ENCODE measurements at places on chromosomes 12 and 14. TPM values are rescaled to one million over a fixed set of nuclear protein-coding genes. Genes with fewer than 3 reads are reported as not detected.
A peak's percentile ranks its signal among the peaks of the same experiment; 100 is the strongest.

DNA sequence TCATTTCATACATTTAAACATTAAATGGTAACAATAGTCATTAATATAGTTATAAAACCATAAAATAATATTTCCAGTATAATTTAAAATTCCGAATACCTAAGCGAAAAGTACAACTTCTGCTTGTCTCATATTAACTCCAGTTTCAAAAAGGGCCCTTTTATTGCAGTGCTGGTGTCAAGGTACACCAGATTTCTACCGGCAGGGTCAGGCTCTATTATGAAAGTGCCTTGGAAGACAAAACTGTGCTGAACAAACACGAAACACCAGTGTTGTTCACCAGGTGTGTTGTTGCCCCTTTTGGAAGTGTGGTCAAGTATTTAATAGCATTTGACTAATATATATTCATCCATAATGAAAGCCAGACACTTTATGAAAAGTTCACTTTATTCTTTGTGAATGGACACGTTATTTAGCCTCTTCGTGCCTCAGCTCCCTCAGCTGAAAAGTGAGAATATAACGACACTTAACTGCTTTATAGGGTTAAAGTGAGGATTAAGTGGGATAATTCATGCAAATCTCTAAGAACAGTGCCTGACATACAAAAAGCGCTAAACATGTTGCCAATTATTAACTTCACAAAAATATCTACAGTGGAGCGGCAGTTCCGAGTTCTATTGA, 20.3 kb upstream of the GNS start:
- peaks cover 37% of the 10 kb centered on the region for H3K4me1 ChIP-seq
- H3K4me3 ChIP-seq = no peak overlapping the region
- H3K27me3 ChIP-seq = peaks cover 39% of the 10 kb centered on the region
- no peaks in the 10 kb centered on the region for H3K36me3 ChIP-seq
- no peak for DNase-seq

- no peaks in the 10 kb centered on the region for H3K27me3 ChIP-seq
- no peak for DNase-seq
- H3K4me3 ChIP-seq = no peak overlapping the region
- H3K4me1 ChIP-seq = peaks cover 23% of the 10 kb centered on the region
- no peaks in the 10 kb centered on the region for H3K36me3 ChIP-seq
Observed at GRCh38 chr14:89370381-89370780, 46.7 kb downstream of the FOXN3 start.

DNA sequence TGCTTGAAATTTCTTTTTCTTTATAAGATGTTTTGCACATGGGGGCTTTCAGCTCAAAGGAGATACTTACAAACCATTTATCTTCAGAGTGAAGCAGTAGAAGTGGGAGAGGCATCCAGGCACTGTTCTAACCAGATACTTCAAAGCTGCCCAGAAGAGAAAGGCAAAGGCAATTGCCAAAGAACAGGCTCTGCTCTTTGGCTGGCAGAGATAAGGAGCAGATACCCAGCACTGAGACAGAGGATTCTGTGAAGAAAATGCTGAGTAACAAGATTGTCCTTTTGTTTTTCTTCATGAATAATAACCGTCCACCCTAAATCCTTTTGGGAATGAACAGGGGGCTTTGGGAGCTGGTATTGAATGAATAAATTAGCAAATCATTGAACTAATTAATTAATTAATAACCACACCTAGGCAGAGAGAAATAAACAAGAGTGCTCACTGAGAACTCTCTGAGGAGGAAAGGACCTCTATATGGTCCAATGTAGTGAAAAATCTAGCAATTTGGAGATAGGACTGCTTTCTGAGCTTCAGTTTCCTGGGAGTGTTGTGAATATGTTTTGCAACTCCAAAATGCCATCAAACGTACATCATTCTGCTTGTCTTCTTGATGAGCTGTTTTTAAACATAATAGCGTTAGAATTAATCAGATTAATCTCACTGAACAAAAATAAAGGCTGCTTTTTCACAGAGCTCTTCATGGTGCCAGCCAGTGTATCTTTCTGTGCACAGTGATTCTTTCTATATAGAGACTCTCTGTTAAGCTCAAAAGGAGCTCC, 192.8 kb upstream of the AMIGO2 start:
- H3K27me3 ChIP-seq = no peaks in the 10 kb centered on the region
- no peaks in the 10 kb centered on the region for H3K36me3 ChIP-seq
- H3K27ac ChIP-seq = no peak overlapping the region

DNA sequence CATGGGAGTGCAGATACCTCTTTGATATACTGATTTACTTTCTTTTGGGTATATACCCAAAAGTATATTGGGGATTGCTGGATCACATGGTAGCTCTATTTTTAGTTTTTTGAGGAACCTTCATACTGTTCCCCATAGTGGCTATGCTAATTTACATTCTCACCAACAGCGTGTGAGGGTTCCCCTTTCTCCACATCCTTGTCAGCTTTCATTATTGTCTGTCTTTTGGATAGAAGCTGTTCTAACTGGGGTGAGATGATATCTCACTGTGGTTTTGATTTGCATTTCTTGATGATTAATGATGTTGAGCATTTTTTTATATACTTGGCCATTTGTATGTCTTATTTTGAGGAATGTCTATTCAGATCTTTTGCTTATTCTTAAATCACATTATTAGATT, 44.1 kb upstream of the JDP2 start:
- H3K27me3 ChIP-seq = no peaks in the 10 kb centered on the region
- H3K4me1 ChIP-seq = no peaks in the 10 kb centered on the region
- no peak overlapping the region for H3K4me3 ChIP-seq
- no peak for DNase-seq

- H3K4me1 ChIP-seq = no peaks in the 10 kb centered on the region
- H3K27me3 ChIP-seq = no peaks in the 10 kb centered on the region
- H3K4me3 ChIP-seq = no peak overlapping the region
- DNase-seq = peak; percentile 9
- no peaks in the 10 kb centered on the region for H3K36me3 ChIP-seq
- no peak overlapping the region for H3K27ac ChIP-seq
Observed at GRCh38 chr14:98704441-98704840, 567.6 kb downstream of the BCL11B start.

The SELPLG gene
- 9.4 TPM for total RNA-seq

DNA sequence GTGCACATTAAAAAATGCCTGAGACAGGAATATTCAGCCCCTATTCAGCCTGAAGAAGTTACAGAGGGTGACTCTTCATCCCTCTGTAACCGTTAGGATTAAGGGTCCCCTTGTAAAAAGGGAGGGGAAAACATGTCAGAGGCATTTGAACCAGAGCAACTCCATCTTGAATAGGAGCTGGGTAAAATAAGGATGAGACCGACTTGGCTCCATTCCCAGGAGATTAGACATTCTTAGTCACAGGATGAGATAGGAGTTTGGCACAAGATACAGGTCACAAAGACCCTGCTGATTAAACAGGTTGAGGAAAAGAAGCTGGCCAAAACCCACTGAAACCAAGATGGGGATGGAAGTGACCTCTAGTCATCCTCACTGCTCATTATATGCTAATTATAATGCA, 19.9 kb upstream of the MDM1 start:
- no peak overlapping the region for H3K27ac ChIP-seq
- no peaks in the 10 kb centered on the region for H3K36me3 ChIP-seq
- no peak for DNase-seq
- H3K4me1 ChIP-seq = no peaks in the 10 kb centered on the region
- H3K27me3 ChIP-seq = no peaks in the 10 kb centered on the region
- H3K4me3 ChIP-seq = no peak overlapping the region

GRCh38 chr14:102293781-102294180, 11.2 kb downstream of the MOK start:
- no peak overlapping the region for H3K4me3 ChIP-seq
- H3K36me3 ChIP-seq = no peaks in the 10 kb centered on the region

DNA sequence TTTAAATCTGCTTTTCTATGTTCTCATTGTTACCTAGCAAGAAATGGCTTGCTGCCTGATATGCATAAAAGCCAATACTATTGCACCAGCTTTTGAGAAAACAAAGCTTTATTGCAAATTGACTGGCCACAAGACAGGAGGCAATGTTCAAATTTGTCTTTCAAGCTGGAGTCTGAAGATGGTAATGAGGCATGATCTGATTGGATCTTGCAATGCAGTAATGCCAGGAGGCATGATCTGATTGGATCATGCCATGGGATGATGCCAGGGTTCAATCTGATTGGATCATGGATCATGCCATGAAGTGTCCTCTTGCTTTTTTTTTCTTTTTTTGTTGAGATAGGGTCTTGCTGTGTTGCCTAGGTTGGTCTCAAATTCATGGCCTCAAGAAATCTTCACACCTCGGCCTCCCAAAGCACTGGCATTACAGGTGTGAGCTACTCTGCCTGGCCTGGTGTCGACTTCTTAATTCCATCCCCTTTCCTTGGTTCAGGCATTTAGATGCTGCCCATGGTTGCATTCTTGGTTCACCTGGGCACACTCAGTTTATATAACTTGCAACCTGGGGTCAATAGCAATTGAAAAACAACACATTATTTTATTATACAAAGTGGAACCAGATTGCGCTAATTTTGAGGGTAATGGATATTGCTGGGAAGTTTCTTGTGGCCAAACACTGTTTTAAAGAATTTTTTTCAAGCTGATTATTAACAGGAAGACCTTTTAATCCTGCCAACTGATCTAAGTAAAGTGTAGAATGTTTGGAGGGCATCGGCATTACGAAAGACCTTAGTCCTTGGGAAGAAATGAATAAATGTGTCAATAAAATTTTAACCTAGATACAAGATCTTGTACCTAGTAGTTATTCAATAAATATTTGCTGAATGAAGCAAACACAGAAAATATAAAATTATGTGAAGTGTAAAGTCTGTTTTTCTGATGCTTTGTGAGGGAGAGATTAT, 38.8 kb downstream of the HSD17B6 start:
- no peak overlapping the region for H3K27ac ChIP-seq
- H3K36me3 ChIP-seq = no peaks in the 10 kb centered on the region
- DNase-seq = no peak

DNA sequence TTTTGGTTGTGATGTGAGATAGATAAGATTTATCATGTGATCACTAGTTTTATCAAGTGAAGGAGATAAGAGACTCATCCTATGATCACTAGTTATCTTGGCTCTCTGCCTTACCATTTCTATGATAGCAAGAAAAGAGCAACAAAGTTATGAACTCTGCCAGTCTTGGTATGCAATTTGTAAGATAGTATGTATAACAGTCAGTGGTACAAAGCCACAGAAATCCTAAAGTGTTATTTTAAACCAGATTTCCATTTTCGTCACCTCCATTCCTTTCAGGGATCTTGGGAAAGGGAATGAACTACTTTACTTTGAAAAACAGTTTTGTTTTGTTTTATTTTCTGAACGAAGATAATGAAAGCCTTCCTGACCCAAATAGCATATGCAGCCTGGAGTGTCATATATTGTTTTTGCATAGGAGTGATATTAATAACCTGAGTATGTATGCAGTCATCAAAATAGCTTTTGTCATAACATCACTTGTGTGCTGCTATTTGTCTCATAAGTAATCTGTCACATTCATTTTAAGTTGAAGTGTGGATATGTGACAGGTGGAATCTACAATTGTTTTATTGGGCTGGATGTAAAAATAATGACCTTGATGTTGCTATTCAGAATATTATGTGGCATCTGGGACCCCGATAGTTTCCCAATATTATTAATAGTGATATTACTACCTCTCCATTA, 35.0 kb downstream of the FLRT2 start:
- H3K4me1 ChIP-seq = no peaks in the 10 kb centered on the region
- no peak overlapping the region for H3K4me3 ChIP-seq
- no peaks in the 10 kb centered on the region for H3K27me3 ChIP-seq
- H3K36me3 ChIP-seq = no peaks in the 10 kb centered on the region
- no peak overlapping the region for H3K27ac ChIP-seq

The TAS2R42 gene
- total RNA-seq = not detected

The OTOGL gene
- 0.41 TPM for total RNA-seq

The ADGRD1 gene
- 8.3 TPM for total RNA-seq

- no peak for DNase-seq
- H3K27me3 ChIP-seq = peaks cover 7% of the 10 kb centered on the region
- no peaks in the 10 kb centered on the region for H3K36me3 ChIP-seq
- H3K27ac ChIP-seq = no peak overlapping the region
- H3K4me3 ChIP-seq = no peak overlapping the region
- no peaks in the 10 kb centered on the region for H3K4me1 ChIP-seq
Observed at GRCh38 chr14:30445852-30446251, 113.1 kb upstream of the G2E3 start.

DNA sequence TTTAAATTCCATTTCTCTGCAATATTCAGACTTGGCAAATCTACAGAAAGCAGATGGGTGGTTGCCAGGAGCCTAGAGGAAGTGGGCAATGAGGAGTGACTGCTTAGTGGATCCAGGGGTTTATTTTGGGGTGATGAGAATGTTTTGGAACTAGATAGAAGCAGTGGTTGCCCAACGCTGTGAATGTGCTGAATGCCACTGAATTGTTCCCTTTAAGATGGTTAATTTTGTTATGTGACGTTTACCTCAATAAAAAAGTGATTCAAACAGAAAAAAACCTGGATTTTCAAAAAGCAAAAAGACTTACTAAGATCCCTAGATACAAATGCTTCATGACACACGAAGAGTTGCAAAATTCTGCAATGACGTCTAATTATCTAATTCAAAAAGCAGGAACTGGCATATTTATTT, 34.2 kb downstream of the DAO start:
- H3K36me3 ChIP-seq = no peaks in the 10 kb centered on the region
- H3K27ac ChIP-seq = no peak overlapping the region
- H3K4me3 ChIP-seq = no peak overlapping the region
- no peak for DNase-seq

The KCNC2 gene
- not detected for total RNA-seq

DNA sequence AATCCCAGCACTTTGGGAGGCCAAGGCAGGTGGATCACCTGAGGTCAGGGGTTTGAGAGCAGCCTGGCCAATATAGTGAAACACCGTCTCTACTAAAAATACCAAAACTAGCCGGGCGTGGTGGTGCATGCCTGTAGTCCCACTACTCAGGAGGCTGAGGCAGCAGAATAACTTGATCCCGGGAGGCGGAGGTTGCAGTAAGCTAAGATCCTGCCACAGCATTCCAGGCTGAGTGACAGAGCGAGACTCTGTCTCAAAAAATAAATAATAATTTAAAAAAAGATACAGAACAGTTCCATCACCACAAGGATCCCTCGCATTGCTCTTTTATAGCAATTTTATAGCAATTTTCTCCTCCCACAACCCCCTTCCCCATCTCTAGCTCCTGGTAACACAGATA, 4.7 kb upstream of the PDE1B start:
- H3K36me3 ChIP-seq = no peaks in the 10 kb centered on the region
- H3K27me3 ChIP-seq = peaks cover 10% of the 10 kb centered on the region
- H3K4me1 ChIP-seq = peaks cover 8% of the 10 kb centered on the region
- H3K4me3 ChIP-seq = no peak overlapping the region
- no peak overlapping the region for H3K27ac ChIP-seq
- no peak for DNase-seq

GRCh38 chr12:10012630-10013330, 2.4 kb downstream of the CLEC12B start:
- DNase-seq = no peak
- no peaks in the 10 kb centered on the region for H3K27me3 ChIP-seq
- H3K27ac ChIP-seq = no peak overlapping the region

The MAP1LC3B2 gene
- total RNA-seq = not detected

GRCh38 chr12:130526813-130527212, 189.1 kb downstream of the PIWIL1 start:
- H3K27ac ChIP-seq = no peak overlapping the region
- no peaks in the 10 kb centered on the region for H3K4me1 ChIP-seq
- H3K27me3 ChIP-seq = no peaks in the 10 kb centered on the region
- peak; percentile 17 for DNase-seq
